ENCODE measurements at places on chromosomes 4 and X. TPM values are rescaled to one million over a fixed set of nuclear protein-coding genes. Genes with fewer than 3 reads are reported as not detected.

DNA sequence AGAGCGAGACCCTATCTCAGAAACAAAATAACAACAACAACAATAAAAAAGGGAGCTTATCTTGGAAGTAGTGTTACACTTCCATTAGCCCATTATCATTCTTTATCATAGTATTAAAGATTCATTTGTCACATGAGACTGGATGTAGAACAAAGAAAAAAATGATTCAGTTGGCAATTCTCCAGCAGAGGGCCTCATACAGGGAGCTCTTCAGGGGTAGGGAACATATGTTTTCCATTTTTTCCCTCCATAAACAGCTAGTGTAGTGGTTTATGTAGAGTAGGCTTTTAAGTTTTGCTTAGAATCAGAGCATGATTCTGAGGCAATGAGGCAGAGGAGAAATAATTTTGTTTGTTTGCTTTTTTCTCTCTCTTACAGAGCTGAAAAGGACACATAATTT lies 5.8 kb downstream of the CPE start:
- DNase-seq = no peak

DNA sequence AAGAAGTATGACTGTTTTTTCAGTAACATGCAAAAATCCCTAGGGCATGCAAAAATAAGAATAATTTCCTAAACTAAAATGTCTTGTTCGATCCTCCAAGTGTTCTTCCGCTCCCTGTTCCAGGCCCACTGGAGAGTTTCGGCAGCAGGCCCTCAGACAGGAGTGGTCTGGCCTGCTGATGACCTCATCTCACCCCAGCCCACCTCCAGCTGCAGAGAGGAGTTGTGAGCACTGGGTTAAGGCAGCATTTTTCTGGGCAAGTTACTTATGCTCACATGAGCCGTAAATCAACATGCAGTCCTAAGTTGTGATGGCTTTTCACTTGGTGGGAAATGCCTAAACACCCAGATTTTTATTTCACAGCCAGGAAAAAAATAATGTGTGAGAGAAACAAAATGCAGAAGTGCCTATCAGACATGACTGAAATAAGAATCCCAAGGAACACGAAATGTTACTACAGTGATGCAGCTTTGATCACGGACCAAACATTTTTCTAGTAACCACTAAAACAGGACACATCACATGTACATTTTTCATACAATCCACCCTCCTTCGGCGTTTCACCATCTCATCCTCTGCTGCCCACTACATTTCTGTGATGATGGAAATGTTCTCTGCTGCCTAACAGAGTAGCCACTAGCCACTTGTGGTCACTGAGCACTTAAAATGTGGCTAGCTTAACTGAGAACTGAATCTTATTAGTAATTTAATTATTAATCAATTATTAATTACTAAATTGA lies 153.3 kb upstream of the TBL1X start:
- no peak for DNase-seq

HSD17B13 gene
- 0.12 TPM for total RNA-seq

GRCh38 chr4:17124767-17125166 lies 226.3 kb upstream of the LDB2 start:
- no peak for DNase-seq

UPF3B gene
- 14.8 TPM for total RNA-seq

GRCh38 chrX:115029869-115030570 lies 12.6 kb upstream of the IL13RA2 start:
- no peak for DNase-seq

MAGEB10 gene
- not detected for total RNA-seq

SMR3B gene
- total RNA-seq = not detected

DNA sequence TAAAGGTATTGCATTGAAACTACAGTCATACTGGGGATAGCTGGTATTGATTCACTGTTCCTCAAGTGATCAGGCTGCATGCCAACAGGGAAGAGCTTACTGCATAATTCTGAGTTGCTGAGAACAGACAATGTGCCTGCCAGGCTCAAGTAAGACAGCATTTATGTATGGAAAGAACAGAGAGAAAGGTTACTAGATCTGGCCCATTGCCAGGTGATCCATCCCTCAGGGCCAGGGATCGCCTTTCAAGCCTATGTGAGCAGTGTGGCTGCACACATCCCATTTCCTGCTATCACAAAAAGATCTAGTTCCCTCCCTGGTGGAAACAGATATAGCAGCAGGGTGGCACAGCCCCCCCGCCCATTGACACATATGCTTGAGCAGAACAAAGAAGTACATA lies 254.0 kb downstream of the TMA16 start:
- no peak for DNase-seq

GRCh38 chr4:17230727-17231126 lies 281.2 kb downstream of the QDPR start:
- no peak for DNase-seq

CPLX1 gene
- total RNA-seq = 0.61 TPM

CTAG1A gene
- not detected for total RNA-seq

- DNase-seq = no peak
These were observed 316.9 kb upstream of the AMOT start for GRCh38 chrX:113157496-113157895.

GRCh38 chrX:17535229-17535628 lies 160.2 kb downstream of the NHS start:
- peak; percentile 69 for DNase-seq

MAGEE2 gene
- not detected for total RNA-seq

- DNase-seq = no peak
These were observed 20.3 kb downstream of the ATP2B3 start for GRCh38 chrX:153537526-153538295.

GRCh38 chrX:47574076-47574546 lies 8.1 kb upstream of the TIMP1 start:
- DNase-seq = no peak

MTMR8 gene
- 5.0 TPM for total RNA-seq

YIPF7 gene
- not detected for total RNA-seq

GRCh38 chrX:3541336-3541735 lies 172.1 kb downstream of the PRKX start:
- no peak for DNase-seq

- no peak for DNase-seq
These were observed 46.1 kb upstream of the PASD1 start for GRCh38 chrX:151517421-151517820.

COX18 gene
- total RNA-seq = 20.6 TPM

STOX2 gene
- total RNA-seq = not detected

GRCh38 chr4:85431881-85432485 lies 43.0 kb upstream of the ARHGAP24 start:
- DNase-seq = no peak

PDGFC gene
- not detected for total RNA-seq

DNA sequence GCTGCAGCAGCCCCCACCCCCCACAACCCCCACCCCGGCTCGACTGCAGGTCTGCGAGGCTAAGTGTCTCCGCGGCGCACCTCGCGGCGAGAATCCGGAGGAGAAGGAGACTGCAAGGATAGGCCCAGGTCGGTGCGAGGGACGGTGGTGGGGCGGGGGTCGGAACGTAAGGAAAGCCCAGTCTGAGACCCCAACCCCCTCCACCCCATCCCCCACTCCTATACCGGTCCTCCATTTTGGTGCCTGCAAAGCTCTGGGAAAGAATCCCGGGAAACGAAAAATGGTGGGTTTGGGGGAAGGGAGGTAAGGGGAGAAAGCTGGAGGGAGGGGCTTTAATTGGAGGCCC lies 614 bp downstream of the BEX3 start:
- DNase-seq = no peak

- DNase-seq = peak; percentile 87
These were observed at the start of gene SLC9A7 for GRCh38 chrX:46758956-46759644. Gene SLC9A7 (minus strand): TSS chrX:46759118. CDS start chrX:46759029, 89 bp downstream.

- no peak for DNase-seq
These were observed 65.0 kb downstream of the PHEX start for GRCh38 chrX:22097012-22097694.

C4orf54 gene
- total RNA-seq = not detected

DNA sequence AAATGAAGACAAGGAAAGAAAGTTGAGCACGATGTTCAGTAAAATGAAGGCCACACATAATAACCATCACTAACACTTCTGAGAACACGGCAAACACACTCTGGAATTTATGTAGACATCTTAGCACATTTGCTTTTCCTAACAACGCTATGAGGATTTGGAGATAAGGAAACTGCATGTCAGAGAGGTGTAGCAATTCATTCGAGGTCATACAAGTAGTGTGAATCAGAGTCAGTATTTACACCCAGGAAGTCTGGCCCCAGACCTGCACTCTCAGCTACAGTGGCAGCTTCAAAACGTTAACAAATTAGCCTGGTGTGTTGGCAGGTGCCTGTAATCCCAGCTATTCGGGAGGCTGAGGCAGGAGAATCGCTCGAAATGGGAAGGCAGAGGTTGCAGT lies 253.4 kb downstream of the PDGFC start:
- DNase-seq = no peak

DNA sequence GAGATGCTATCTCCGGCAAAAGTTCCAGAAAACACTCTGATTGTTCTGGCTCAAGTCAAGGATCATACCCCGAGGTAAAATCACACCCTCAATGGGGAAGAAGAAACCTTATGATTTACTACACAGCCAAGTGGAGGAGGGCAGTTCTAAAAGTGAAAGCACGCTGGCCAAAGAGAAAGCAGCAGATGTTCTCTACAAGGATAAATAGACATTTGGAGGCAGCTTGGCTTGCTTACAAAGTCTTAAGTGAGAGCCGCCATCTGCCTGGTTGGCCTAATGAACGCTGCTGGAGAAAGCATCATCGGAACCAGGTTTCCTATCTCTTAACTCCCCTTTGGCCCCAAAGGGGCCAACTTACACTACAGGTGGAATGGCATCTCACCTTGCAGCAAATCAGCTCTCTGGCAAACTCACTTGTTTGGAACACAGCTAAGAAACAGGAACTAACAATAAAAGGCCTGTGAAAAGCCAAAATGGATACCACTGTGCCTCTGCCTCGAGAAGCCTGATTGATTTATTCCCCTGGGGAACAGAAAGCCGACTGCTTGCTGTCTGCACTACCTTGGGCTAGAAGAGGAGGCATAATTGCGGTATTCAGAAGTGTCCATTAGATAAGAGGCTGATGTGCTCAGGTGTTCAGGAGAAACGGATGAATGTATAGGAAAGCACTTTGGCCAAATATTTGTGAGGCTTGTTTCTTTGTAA lies 22.8 kb downstream of the FRAS1 start:
- DNase-seq = no peak

GRCh38 chrX:41293269-41293668 lies 40.7 kb upstream of the DDX3X start:
- peak; percentile 28 for DNase-seq

DNA sequence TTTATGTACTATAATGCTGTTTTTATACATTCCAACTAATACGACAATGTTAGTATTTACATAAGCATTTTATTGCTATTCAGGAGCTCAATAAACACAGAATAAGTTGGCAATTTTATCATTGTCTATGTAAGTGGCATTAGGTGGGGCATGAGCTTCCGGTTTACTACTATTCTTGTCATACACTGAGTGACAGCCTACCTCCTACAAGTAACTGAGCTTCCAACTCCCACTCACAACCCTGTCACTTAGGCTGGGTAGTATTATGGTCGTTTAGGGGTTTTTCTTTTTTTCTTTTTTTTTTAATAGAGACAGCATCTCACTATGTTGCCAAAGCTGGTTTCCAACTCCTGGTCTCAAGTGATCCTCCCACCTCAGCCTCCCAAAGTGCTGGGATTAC lies 7.4 kb downstream of the PPID start:
- no peak for DNase-seq

RAB33A gene
- 29.6 TPM for total RNA-seq

GRCh38 chr4:144347121-144347520 lies 206.6 kb upstream of the GYPA start:
- no peak for DNase-seq

DNA sequence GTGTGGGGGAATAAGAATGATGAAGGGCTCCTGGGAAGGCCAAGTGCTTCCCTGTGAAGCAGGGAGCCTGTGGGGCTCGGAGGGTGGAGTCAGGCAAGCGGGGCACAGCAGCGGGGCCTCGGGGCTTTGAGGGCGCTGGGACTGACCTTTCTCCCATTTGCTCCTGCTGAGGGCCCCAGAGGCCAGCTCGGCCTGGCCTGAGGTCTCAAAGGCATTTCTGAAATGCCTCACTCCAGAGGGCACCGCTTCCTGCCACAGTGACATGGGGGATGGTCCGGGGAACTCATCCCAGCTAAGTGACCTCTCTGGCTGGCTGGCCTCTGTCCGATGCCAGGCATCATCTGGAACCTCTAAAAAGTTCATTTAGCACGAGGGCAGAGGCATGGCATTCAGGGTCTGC lies 98.8 kb upstream of the STX18 start:
- no peak for DNase-seq

UGT2A3 gene
- total RNA-seq = not detected

- no peak for DNase-seq
These were observed 27.6 kb downstream of the ANKRD17 start for GRCh38 chr4:73230865-73231517.

DNA sequence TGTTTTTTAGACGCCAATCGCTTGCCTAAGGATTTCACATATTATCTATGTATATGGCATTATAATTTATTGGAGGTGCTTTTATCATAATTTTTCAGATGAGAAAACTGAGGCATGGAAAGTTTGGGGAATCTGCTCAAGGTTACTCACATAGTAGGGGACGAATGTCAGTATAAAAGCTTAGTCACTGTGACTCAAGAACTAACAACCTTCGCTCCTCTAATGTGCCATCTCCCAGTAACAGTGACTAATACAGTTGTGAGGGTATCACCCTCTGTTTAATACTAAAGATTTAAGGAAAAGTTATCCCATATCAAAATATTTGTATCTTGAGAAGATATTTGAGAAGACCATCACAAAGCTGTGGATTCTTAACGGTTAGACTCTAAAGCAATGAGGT lies 353.1 kb upstream of the SPOCK3 start:
- DNase-seq = no peak

NLRP2B gene
- not detected for total RNA-seq

DNA sequence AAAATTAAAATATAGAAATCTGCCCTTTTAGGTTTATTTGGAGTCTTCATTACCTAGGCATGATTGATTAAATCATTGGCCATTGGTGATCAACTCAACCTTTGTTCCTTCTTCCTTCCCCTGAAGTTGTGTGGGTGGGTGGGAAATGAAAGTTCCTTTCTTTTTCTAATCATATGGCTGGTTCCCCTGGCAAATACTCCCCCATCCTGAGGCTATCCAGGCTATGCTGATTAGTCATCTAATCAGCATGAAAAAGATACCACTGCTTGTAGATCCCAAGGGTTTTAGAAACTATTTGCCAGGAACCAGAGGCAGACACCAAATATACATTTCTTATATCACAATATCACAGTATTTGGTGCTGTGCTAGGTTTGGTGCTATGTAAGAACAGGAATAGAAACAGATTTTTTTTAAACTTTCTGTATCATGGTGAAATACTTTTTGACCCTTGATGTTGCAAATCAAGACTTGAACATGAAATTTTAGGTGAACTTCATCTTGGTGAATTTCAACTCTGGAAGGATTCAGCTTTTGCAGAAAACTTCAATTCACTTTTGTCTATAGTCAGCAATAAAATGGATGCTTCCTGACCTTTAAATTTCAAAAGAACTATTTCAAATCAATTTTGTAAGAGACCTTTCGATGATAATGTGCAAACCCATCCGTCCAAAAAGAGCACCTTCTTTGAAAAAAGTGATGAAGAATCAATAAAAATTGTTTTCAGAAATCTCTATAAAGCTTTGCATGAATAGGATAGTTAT lies 71.1 kb downstream of the CCSER1 start:
- no peak for DNase-seq

GRCh38 chrX:38560776-38561125 lies 591 bp upstream of the TSPAN7 start:
- DNase-seq = no peak

SERTM2 gene
- not detected for total RNA-seq

GRCh38 chr4:165721815-165722214 lies 151.2 kb upstream of the TLL1 start:
- no peak for DNase-seq

GAK gene
- 97.0 TPM for total RNA-seq

CFAP99 gene
- total RNA-seq = not detected
